ENCODE measurements at places on chromosomes 12 and 14. TPM values are rescaled to one million over a fixed set of nuclear protein-coding genes. Genes with fewer than 3 reads are reported as not detected.

ACVRL1 gene
- total RNA-seq = 9.1 TPM

- H3K36me3 ChIP-seq = no peaks in the 10 kb centered on the region
- H3K27me3 ChIP-seq = no peaks in the 10 kb centered on the region
- H3K4me3 ChIP-seq = no peak overlapping the region
- peaks cover 21% of the 10 kb centered on the region for H3K4me1 ChIP-seq
- no peak overlapping the region for H3K27ac ChIP-seq
Observed at GRCh38 chr14:101878211-101878821, 86.1 kb upstream of the DYNC1H1 start.

- no peaks in the 10 kb centered on the region for H3K27me3 ChIP-seq
- no peak overlapping the region for H3K4me3 ChIP-seq
- no peaks in the 10 kb centered on the region for H3K36me3 ChIP-seq
- no peak overlapping the region for H3K27ac ChIP-seq
Observed at GRCh38 chr14:35949920-35950513, 123.9 kb downstream of the BRMS1L start.

TAS2R31 gene
- 10.3 TPM for total RNA-seq

ST8SIA1 gene
- total RNA-seq = 12.0 TPM

SERPINA4 gene
- total RNA-seq = 0.19 TPM

KRT77 gene
- total RNA-seq = 0.74 TPM

- no peak for DNase-seq
- H3K4me3 ChIP-seq = no peak overlapping the region
- H3K27ac ChIP-seq = no peak overlapping the region
Observed at GRCh38 chr14:81285245-81285644, 64.5 kb upstream of the GTF2A1 start.

MUCL1 gene
- 1.4 TPM for total RNA-seq

- no peaks in the 10 kb centered on the region for H3K27me3 ChIP-seq
- H3K36me3 ChIP-seq = no peaks in the 10 kb centered on the region
- H3K4me3 ChIP-seq = no peak overlapping the region
- DNase-seq = peak; percentile 34
- H3K27ac ChIP-seq = no peak overlapping the region
Observed at GRCh38 chr14:65414961-65415589, 2.5 kb downstream of the FUT8 start.

DNA sequence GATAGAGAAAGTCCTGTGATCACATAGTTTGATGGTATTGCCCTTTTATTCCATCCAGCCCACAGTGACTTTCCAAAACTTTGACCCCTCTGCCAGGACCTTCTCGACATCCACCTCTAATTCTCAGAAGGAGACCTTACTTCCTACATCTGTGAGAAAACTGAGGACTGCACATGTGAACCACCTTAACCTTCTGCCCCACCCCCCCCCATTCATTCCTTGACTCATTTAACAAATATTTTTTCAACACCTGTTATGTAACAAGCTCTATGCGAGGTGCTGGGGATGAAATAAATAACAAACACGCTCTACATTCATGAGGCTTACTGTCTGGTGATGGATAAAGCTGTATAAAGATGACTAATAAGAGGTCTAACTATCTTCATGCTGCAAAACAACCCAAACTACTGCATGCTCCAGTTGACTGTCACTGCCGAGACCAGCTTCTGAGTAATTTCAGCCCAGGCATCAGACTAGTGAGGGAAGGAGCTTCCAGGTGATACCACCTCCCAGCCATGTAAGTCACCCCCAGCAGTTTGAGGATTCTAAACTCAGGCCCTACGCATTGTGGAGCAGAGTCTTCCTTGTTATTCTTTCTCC is 1.9 kb upstream of the HAL start:
- no peak for DNase-seq
- H3K27ac ChIP-seq = no peak overlapping the region
- H3K27me3 ChIP-seq = no peaks in the 10 kb centered on the region
- no peaks in the 10 kb centered on the region for H3K4me1 ChIP-seq
- no peaks in the 10 kb centered on the region for H3K36me3 ChIP-seq
